ENCODE measurements at places on chromosomes 5 and 9.

GRCh38 chr5:129223178-129223577 is 128.6 kb downstream of the ISOC1 start:
- DNase-seq = no peak

GRCh38 chr5:110150199-110150598 is 460.5 kb downstream of the MAN2A1 start:
- no peak for DNase-seq

DNA sequence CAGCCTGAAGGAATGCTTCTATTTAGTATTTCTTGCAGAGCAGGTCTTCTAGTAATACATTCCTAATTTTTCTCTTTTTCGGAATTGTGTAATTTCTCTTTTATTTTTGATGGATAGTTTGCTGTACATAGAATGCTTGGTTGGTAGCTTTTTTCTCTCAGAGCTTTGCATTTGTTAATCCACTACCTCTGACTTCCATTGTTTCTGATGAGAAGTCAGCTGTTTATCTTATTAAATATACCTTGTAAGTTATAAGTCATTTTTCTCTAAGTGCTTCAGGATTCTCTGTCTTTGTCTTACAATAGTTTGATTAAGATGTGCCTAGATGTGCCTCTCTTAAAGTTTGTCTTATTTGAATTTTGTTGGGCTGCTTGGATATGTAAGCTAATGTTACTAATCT is 101.9 kb downstream of the HTR1A start:
- DNase-seq = no peak

DNA sequence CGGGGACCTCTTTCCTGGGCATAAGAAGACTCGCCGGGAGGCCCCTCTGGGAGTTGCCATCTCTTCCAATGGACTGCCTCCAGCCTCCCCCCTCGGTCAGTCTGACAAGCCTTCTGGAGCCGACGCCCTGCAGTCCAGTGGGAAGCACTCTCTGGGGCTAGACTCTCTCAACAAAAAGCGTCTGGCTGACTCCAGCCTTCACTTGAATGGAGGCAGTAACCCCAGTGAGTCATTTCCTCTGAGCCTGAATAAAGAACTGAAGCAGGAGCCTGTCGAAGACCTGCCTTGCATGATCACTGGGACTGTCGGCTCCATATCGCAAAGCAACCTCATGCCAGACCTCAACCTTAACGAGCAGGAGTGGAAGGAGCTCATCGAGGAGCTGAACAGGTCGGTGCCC is 28.4 kb upstream of the LTC4S start:
- no peak for DNase-seq

GRCh38 chr5:120415985-120416384 is 48.1 kb upstream of the PRR16 start:
- DNase-seq = no peak

- DNase-seq = no peak
Measured at GRCh38 chr9:122036988-122037387, 56.1 kb downstream of the TTLL11 start.

Measured in stimulated activated CD4-positive, alpha-beta T cell treated with anti-CD3 and anti-CD28 coated beads, Interleukin-2, amount 100 ng/mL, for 24 hours (primary cell).